ENCODE measurements at places on chromosomes 2 and 18.

DNA sequence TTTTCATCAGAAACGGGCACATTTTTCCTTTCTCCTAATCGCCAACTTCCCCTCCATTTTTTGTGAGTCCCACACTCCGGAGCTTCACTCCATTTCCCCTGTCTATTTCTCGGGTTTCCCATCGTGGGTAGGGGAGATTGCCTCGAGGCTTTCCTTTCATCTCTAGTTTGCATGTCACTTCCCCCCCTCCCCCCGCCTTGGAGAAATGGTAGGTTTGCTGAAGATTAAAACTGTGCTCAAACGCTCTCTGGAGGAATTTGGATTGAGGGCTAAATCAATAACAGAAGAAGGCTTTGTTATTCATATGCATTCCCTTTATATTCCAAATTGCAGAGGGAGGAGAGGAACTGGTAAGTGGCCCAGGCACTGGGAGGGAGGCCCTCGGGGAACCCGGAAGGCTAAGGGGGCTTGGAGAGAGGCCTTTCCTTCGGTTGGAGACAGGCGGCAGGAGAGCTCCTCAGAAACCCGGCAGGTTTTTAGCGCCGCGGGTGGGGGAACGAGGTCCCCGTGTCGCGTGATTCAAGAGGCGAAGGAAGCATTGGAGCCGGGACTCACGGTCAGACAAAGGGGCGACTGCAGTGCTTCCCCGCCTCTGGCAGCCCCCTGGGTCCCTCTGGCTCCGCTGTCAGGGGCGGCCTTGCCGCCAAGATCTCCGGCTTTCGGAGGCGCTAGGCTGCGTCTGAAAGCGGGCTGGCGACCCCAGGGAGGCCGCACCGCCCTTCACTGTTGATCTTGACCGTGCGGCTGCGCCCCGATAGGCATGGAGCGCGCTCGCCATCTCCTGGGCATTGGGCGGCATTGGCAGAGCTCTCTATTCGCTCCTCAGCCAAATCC lies 2.4 kb upstream of the HOXD12 start:
- peak; percentile 9 for DNase-seq

GRCh38 chr18:24539866-24540617 lies 79.6 kb downstream of the HRH4 start:
- DNase-seq, result peak; percentile 6

GRCh38 chr2:241168366-241168765 lies 18.1 kb downstream of the PPP1R7 start:
- DNase-seq, result no peak

GRCh38 chr2:149399934-149400615 lies 69.7 kb downstream of the LYPD6 start:
- DNase-seq, result no peak

- DNase-seq, result peak; percentile 31
These were observed 259.9 kb upstream of the MYT1L start for GRCh38 chr2:2590841-2591541.

GRCh38 chr2:96953611-96953978 lies 32.8 kb downstream of the FAM178B start:
- no peak for DNase-seq

DNA sequence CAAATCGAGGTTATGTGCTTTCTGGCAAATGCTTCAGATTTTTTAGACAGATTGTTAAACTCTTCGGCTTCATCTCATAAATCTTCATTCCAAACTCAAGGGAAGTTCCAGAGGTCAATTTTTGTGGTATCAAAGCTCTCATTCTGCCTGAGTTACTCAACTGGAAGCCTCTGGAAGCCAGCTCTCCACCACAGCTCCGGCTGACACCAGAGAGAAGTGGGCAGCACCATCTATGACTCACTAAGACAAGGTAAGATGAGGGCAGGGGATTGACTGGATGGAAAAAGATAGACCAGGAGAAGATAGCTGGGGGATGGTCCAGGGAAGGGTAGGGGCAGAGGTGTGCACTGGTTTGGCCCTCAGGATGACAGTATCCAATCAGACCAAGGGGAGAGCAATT lies 137.3 kb upstream of the HNRNPA3 start:
- DNase-seq, result no peak

DNA sequence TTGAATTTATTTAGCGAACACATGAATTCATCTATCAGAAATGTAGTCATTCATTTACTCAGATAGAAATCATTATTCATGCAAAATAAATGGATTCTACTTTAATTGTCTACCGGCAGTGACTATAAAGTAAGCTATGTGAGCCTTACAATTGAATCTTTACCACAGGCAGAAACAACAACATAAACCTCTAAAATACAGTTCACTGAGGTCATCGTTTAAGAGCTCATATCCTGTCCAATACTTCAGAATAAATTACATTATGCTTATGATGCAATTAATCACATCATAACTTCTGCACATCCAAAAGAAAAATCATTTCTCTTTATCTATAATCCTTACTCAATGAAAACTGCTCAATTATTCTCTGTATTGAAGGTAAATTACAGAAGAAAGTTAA lies 244.7 kb downstream of the HNMT start:
- no peak for DNase-seq

DNA sequence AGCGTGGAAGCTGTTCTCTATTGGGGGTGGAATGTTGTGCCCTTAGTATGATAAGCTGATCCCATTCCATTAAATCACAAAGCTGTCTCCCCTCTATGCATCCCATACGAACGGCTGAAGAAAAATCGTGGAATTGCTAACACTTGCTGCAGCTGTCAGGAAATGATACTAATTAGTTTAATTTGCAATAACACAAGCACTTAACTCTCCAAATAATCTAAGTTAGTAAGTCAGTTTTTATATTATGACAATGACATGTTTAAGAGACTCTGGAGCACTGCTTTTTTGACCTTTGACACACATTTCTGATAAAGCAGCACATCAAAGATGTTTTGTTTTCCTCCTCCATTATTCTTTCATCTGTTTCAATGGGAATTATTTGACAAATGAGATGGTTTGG lies 123.7 kb upstream of the SATB2 start:
- no peak for DNase-seq

DNA sequence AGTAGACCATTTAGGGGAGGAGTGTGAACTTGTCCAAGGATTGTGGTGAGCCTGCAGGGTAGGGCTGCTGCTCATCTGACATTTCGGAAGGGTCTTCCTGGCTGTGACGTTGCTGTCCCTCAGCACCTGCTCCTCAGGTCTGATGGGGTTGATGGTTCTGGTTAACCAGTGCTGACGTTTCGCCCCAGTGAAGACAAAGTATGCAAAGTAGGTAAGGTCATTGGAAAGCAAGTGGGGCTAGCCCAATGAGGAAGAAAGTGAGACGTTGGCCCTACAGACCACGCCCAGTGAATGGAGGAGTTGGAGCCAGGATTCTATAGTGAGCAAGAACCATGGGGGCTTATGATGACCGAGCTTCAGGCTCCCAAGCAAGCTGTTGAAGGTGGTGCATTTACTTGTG lies 33.4 kb upstream of the ZNF396 start:
- DNase-seq, result no peak

- no peak for DNase-seq
These were observed 22.4 kb upstream of the EML6 start for GRCh38 chr2:54701029-54701428.

GRCh38 chr2:85506768-85507181 lies 32.2 kb upstream of the MAT2A start:
- DNase-seq, result no peak

- no peak for DNase-seq
These were observed 919.3 kb upstream of the CDH2 start for GRCh38 chr18:29096079-29096770.

GRCh38 chr18:48061781-48062570 lies 131.5 kb upstream of the SMAD2 start:
- no peak for DNase-seq

DNA sequence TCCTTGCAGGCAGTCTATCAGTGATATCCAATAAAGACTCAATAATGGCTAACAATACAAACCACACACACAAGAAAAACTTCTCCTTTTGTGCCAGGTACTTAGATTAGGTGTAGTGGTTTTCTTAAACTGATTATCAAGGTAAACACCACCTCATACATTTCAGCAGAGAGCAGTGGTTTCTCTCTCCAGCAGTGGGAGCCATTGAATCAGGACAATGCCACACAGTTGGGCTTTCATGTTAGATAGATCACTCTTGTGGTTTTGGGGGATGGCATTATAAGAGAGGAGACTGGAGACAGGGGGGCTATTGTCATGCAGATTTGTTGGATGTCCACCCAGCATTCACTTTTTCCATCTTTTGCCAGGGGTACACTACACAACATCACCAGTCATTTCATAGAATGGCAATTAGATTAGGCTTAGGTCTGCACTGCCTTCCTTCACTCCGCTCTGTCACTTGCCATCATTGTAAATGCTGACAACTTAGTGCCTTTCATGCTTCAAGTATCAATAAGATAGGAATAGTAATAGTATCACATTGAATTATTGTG lies 13.6 kb upstream of the IRS1 start:
- no peak for DNase-seq

GRCh38 chr2:158781353-158781961 lies 13.7 kb upstream of the DAPL1 start:
- DNase-seq, result no peak

DNA sequence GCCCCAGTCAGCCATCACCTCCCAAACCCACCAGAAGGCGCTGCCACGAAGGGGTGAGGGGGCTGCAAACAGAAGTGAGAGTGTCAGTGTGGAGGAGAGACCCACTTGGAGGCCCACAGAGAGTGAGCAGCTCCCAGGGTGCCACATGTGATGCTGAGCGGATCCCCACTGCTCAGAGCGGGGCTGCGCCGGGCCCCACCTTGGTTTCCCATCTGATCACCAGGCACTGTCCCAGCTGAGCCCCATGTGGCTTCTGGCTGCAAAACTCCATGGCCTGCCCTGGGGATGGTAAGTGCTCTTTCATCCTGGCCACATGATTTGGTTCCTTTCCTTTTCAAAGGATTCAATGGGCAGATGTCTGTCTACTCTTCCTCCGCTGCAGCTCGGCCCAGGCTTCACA lies 23.8 kb downstream of the SNORC start:
- DNase-seq, result no peak

DNA sequence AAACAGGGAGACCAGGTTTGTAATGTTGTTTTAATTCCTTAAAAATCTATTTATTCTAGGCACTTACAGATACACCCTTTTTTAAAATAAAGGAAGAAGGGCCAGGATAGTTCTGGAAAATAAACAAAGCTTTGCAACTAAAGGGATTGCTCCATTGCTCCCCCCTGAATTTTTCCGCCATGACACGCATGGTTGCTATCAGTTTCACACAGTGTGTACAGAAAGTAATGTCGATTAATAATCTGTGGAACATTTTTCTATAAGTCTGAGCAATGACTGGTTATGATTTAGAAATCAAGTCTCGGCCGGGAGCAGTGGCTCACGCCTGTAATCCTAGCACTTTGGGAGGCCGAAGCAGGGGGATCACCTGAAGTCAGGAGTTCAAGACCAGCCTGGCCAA lies 90.8 kb downstream of the GAREM1 start:
- no peak for DNase-seq

Data from hippocampal formation (tissue), 2 donors.